K562 (cell line): ENCODE measurements at places on chromosomes 2 and 18. TPM values are rescaled to one million over a fixed set of nuclear protein-coding genes. Genes with fewer than 3 reads are reported as not detected.

- no peak for DNase-seq
Observed at GRCh38 chr2:145728511-145728910, 1208.6 kb upstream of the ZEB2 start.

DNA sequence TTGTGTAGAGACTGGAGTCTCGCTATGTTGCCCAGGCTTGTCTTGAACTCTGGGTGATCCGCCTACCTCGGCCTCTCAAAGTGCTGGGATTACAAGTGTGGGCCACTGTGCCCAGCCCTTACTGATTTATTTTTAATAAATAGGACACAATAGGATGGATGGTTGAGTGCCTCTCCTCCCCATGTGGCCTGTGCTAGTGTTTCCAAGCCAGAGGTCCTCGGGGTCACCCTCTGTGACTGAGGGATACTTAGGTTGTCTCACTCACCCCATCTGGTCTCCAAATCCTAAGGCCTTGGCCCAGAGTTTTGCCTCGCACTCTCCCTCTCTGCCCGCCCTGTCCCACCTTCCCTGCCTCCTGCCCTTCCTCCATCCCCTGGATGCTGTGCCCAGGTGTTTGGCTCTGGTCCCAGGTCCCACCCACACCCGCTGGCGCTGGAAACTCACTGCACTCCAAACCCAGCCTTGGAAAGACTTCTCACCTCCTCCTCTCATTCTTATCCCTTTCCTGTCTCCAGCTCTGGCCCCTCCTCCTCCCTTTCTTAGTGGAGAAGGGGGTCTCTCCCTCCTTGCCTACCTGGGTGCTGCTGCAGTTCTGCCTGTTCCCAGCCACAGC lies 4.7 kb upstream of the ECEL1 start:
- no peak for DNase-seq

DNA sequence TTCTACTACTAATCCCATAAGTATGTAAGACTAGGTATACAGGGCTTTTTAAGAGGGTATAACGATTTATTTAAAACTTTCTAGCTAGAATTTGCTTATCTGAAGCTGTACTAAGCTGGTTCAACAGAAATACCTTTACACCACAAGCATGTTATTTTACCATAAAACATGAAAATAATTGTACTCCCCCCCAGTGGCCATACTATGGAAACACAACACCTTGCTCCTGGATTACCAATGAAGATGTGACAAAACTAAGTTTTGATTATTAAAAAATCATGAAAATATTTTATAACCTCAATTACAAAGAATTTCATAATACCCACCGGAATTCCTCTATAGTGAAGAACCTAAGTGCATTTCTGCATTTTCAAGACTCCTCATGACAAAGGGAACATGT lies 27.3 kb downstream of the LPIN2 start:
- peak; percentile 56 for DNase-seq

DNA sequence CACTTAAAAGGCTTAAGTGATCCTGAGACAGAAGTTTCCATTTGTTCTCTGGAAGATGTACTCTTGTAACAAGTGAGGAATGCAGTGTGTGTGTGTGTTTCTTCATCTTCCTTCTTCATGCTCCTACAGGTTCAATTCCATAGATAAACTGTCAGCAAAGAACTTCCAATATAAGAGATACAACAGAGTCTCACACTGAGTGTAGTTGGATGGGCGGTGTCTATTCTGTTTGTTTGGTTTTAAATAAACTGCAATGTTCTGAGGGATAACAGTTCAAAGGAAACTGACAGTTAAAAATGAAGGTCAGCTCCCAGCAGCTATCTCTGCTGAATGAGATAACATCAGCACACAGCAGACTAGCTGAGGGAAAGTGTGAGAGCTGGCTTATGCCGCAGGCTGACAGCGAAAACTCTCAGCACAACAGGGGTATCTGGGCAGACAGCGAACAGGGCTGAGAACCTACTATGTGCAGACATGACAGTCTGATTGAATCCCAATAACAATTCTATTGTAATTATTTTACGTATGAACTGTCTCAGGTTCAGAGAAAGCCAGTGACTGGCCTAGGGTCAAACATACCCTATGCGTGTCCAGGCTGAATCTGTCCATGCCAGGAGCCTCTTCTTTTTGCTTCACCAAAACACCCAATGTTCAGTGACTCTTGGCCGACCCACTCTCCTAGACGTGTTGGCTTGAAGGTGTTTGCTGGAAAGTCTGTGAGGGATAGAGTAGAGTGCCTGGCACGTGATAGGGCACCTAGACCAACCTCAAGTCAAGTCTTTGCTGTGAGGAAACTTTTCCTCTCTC lies 201.9 kb upstream of the TRIB2 start:
- no peak for DNase-seq

DNA sequence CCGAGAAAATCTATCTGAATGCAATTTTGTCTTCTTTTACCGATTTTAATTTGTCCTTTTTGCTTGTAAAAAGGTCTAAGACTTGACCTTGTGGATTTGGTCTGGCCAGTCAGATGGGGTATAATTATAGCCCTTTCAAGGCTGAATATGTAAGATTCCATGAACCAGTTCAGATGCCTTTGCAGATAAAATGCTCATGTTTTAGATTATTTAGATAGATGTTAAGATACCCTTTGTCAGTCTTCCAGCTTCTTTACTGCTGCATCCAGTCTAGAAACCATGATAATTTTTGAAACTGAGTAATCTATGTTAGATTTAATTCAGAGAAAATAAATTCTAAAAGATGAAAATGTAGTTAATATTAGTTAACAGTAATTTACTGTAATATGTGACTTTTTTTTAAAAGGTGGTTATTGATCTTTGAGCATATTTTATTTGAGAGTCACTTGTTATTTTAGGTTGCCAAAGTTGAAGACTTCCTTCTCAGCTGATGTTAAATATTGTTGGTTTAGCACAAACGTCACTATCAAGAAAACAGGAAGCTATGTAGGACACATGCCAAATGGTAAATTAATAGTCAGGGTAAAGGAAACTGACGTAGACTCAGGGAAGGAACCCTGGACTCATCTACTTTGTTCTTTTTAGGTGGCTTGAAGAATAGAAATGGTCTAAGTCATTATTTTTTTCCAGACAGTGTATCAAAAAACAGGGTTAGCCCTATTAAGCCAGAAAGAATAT lies 29.8 kb downstream of the BABAM2 start:
- DNase-seq = no peak

GRCh38 chr18:79597831-79598632 lies 81.6 kb upstream of the CTDP1 start:
- no peak for DNase-seq

DNA sequence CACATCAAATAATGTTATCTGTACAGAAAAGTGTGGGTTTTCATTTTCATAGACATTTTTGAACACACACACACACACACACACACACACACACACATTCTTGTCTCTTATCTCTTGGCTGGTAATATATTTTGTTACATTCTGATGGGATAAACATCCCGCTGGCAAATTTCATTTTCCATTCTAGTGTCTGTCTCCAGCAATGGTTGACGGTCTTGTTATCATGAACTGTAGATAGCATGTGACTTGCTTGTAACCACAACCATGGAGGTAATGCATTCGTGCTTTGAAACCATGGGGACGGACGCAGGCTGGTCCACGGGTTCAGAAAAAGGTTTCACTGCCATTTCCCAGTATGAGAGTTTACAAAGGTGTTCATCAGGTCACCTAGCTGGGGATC lies 156.4 kb downstream of the PPP1R1C start:
- DNase-seq = no peak

DNA sequence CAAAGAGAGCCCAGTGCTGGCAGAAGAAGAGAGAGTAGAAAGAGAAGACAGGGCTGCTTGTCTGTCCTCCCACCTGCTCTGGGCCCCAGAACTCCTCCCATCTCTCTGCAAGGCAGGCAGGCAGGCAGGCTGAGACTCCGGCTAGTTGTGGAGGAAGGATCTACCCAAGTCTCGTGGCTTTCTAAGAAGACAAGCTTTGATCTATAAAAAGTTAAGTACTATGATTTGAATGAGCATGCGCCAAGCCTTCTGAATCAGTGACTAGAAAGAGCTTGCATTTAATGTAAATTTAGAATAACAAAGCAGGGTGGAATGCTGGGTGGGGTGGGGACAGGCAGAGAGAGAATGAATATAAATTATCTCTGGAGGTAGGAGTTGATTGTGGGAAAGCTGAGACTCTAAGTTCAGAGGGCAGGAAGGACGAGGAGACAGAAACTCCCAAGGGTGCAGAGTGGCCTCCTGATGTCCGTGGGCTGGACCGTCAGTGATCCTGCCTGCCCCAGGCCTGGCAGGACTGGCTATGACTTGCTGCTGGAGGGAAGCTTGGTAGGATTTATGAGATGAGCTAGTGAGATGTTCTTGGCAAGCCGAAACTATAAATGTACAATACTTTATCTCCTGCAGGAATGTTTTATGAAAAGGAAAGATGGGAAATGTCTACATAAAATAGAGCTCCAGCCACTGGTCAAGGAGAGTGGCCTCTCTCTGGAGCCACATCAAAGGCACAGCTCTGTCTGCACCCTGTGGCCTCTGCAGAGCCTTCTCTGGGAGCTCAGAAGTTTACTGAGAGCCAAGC lies 447.5 kb downstream of the TNS1 start:
- no peak for DNase-seq

NLRC4 gene
- 0.07 TPM in 1 of 2 replicates, not detected in the other for total RNA-seq

DUSP2 gene
- total RNA-seq = 0.18 and 0.42 TPM in 2 replicates

OSBPL1A gene
- total RNA-seq = 0.34 and 0.49 TPM in 2 replicates

MEP1B gene
- total RNA-seq = not detected in 2 replicates

RMC1 gene
- total RNA-seq = 37.1 and 42.1 TPM in 2 replicates
